ENCODE measurements at places on chromosomes 6 and 20. TPM values are rescaled to one million over a fixed set of nuclear protein-coding genes. Genes with fewer than 3 reads are reported as not detected.
A peak's percentile ranks its signal among the peaks of the same experiment; 100 is the strongest.

- DNase-seq = no peak
These were observed 30.5 kb downstream of the NFATC2 start for GRCh38 chr20:51511861-51512619.

DNA sequence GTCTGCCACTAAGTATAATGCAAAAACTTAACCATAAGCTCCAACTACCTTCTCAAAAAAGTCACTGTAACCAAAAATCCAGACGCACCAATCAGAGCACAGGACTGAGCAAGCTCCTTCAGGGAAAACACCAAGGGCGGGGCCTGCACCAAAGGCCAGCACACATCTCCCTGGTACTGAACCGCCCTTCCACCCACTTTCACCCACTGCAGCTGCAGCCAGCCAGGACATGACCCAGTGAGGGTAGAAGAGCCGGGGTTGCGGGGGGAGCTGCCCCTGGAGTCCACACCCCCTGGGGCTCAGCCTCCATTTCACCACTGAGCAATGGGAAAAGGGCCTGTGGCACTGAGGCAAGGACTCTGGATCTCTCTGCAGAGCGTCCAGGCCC is 54.3 kb downstream of the TAF4 start:
- DNase-seq = no peak

- DNase-seq = no peak
These were observed 4.3 kb downstream of the E2F1 start for GRCh38 chr20:33681728-33682353.

DNA sequence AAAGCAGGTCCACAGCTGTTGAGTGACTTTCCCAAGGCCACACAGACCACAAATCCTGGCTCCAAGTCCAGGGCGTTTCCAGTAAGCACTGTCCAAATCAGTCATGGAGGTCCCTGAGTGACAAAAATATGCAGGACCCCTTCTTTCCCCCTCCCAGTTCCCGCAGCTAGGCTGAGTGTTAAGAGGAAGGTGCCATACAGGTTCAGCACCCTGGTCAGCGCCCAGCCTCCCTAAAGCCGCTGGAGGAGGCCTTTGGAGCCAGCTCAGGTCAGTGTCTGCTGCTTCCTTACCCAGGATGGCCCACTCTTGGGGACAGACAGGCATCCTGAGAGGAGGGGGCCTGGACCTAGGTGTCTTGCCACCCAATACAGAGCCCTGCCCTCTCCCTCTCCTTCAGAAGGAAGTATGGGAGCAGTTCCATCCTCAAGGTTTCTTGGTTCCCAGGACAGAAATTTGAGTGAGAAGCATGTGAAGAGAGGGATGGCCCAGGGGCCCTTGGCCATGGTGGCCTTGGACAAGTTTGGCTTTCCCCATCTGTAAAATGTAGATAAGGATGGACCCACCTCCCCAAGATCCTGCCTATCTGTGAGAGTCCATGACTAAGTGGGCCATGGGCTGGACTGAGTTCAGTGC is 13.2 kb downstream of the TMEM74B start:
- DNase-seq = peak; percentile 18

DNA sequence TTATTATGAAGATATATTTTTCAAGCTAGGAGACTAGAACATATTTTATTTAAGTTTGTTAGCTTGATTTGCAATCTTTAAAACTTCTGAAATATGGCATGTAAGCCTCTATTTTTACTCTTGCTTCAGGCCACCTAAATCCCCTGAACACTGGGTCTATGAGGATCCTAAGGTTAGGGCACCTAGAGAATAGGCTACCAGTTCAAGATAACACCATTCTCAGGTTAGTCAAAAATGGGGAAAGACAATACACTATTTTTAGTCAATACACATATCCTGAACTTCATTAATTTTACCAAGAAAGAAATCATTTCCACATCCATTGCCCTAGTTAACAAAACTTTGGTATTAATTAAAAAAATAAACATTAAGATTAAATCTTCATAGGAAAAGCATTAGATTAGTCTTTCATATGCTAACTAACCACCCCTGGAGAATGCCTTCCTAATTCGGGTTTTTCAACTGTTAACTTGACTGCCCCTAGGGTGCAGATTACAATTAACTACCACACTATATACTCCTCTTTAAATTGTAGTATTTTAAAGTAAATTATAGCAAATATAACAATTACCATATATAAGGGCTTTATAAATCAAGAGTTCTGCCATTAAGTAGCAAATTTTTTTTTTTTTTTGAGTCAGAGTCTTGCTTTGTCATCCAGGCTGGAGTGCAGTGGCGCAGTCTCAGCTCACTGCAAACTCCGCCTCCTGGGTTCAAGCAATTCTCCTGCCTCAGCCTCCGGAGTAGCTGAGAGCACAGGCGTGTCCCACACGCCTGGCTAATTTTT is 6.7 kb upstream of the HSF2 start:
- DNase-seq = no peak

DNA sequence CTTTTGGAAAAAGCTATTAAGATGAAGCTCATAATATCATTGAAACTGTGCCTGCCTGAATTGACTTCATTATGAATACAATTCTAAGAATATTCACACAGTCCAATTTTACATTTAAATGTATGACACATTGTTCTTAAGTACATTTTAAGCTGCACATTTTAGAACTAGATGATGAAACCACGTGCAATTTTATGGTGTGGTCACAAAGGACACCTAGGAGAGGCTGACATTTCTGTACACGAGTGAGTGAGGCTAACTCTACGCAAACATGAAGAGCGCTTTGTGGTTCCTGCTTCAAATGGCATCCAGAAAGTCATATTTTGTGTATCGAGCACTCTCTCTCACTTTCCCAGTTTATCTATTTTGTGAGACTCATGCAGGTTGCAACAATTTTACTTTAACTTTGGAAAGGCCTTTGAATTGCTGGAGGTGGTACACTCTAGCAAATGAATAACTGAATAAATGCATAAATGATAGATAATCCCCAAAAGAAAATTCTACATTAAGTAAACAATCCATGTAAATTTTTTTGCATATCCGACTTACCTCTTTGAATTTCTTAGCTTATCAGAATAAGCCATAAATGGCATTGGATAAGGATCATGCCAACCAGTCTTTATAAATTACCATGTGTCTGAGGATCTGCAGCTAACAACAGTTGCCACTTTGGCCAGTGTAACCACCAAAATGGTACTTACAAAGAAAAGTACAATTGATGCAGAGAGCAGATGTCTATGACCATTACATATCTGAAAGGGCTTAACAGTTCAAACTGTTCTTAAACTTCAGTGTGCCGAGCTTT is 97.3 kb downstream of the NRSN1 start:
- DNase-seq = no peak

DNA sequence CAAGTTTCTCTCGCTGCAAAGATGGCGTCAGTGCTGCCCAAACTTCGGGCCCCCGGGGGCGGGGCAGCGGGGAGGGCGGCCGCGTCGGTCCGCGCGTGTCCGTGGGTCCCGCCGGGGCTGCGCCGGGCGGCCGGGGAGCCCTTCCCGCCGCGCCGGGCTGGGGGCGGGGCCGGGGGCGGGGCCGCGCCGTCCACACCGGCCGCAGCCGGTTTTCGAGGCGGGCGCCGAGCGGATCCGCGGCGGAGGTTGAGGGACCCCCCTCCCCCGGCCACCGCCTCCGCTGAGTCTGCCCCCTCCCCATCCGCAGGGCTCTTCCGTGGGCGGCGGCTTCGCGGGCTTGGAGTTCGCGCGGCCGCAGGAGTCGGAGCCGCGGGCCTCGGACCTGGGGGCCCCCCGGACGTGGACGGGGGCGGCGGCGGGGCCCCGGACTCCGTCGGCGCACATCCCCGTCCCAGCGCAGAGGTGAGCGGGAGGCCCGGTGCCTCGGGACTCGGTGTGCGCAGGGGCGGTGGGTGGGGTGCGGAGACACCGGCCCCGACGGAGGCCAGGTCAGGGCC is 572 bp downstream of the SLC2A4RG start:
- DNase-seq = peak; percentile 37

DNA sequence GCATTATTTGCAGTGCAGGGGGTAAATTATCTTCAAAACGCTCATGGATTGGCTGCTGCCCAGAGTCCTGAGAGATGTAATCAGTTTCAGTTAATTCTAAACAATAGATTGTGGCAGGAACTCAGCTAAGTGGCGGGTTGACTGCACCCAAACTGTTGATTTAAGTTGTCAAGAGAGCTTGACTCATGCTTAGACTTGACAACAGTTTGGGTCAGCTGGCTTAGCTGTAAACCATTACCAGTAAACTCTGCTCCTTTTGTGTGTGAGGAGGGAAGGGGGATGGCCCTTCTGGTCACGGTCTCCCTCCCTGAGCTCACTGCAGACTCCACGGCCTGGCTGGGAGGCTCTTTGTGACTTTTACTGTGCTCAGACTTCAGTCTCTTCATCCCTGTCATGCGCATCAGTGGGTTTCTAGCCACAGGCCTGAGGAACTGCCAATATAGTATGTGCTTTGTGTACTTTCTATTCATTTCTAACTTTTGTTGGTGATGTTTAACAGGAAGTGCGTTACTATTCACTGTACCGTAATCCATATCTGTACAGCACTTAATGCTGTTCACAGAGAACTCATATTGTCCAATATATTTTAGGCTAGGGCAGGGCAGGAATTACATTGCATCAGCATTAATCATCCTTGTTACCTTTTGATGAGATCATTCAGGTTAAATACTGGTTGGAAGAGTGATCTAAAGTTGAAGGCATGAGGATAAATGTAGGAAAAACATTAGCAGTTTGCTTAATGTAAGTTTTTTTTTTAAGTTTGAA is 488.3 kb downstream of the CDKAL1 start:
- peak; percentile 98 for DNase-seq

DNA sequence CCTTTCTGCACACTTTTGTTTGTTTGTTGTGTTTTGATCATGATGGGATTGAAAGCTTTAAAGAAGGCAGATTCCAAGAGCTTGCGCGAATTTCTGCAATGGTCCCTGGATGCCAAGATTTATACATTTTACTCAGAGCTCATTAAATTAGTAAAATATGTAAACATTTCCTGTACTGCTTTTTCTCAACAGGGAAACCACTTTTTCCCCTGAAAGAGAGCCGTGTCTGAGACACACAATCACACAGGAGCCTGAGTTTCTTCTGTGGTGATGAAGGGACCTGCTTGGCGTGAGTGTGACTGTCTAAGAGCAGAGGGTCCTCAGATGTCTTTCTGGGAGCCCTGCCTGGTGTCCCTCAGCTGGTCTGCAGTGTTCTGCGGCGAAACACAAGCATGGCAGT is 12.1 kb upstream of the TAGAP start:
- no peak for DNase-seq

DNA sequence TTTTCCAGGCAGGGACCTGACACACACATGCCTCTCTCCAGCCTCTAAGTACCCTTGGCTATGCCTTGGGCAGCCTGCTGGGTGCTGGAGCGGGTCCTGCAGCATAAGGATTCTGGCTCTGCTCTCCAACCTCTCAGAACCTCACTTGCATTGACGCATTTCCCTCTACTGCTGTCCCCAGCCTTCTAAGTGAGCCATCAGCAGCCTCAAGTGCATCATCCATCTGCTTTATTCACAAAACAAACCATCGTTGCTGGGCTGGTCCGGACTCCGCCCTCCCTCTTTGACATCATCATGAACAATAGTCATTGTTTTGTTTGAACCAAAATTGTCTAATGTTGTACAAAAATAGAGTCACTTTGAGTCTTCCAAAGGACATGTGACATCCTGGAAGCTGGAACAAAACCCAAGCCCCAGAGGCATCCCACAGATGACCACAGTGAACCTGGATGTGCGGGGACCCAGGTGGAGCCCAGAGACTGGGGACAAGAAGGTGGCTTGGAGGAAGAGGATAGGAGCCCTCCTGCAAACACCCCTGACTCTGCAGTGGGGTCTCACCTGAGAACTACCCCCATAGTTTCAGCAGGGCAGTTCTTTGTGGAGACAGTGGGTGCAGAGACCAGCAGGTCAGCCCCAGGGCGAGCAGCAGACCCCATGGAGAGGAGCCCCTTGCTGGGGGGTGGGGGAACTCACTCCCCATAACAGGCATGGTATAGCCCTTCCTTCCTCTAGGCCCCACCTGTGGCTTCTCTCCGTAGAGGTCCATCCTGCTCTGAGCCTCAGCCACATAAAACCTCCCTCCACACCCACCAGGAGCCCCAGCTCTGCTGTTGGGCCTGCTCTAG is 230.1 kb downstream of the SYNDIG1 start:
- DNase-seq = no peak

GRCh38 chr6:68086199-68086598 is 548.9 kb upstream of the ADGRB3 start:
- DNase-seq = no peak

- no peak for DNase-seq
These were observed 110.2 kb downstream of the TBXT start for GRCh38 chr6:166057431-166057830.

GRCh38 chr20:46802722-46803121 is 91.9 kb upstream of the EYA2 start:
- DNase-seq = no peak

- no peak for DNase-seq
These were observed 6.0 kb downstream of the APMAP start for GRCh38 chr20:24986436-24987015.

DNA sequence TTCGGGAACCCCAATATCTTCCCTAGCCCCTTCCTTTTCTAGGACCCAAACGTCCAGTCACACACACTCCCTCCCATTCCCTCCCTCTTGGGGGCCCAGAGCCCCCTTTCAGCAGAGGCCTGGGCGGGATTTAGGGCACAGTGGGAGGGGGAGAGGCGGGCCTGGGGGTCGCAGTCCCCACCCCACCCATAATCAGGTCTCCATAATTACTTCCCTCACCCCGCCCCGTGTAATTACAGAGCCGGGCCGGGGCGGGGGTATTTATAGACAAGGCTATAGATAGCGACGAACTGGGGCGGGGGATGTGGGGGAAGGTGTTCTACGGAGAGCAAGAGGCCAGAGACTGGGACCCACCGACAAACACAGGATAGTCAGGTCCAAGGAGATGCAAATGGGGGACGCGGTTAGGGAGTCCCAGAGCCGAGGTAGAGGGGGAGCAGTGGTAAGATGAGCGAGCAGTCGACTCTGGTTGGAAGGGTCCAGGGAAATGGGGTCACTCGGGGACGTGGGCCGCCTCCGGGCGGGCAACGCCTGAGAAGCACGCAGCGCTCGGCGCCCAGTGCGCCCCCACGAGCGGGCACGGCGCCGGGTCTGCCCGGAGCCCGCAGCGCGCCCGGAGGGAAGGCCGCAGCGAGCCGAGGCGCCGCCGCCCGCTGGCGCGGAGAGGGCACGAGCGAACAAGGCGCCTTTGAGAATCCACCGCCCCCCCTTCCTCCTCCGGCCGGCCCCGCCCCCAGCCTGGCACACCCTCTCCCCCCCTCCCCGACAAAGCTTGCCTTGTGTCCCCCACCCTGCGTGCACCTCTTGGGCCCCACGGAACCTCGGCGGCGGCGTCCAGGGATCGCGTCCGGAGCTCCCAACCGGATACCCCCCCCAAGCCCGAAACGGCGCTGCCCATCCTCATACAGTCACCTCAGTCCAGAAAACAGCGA is 670 bp upstream of the COL11A2 start:
- DNase-seq = peak; percentile 23

C6orf47 gene
- 26.2 TPM for total RNA-seq

LY6G6C gene
- not detected for total RNA-seq

ZC2HC1B gene
- not detected for total RNA-seq

CALHM4 gene
- not detected for total RNA-seq

HFE gene
- total RNA-seq = 6.4 TPM

CD93 gene
- under 0.01 TPM for total RNA-seq

DCDC2 gene
- not detected for total RNA-seq

MYMX gene
- total RNA-seq = not detected

Measured in fibroblast of lung (primary cell).